ENCODE measurements at places on chromosomes 7 and 10.

GRCh38 chr10:88254091-88254490, 329.0 kb downstream of the RNLS start:
- no peak for DNase-seq

DNA sequence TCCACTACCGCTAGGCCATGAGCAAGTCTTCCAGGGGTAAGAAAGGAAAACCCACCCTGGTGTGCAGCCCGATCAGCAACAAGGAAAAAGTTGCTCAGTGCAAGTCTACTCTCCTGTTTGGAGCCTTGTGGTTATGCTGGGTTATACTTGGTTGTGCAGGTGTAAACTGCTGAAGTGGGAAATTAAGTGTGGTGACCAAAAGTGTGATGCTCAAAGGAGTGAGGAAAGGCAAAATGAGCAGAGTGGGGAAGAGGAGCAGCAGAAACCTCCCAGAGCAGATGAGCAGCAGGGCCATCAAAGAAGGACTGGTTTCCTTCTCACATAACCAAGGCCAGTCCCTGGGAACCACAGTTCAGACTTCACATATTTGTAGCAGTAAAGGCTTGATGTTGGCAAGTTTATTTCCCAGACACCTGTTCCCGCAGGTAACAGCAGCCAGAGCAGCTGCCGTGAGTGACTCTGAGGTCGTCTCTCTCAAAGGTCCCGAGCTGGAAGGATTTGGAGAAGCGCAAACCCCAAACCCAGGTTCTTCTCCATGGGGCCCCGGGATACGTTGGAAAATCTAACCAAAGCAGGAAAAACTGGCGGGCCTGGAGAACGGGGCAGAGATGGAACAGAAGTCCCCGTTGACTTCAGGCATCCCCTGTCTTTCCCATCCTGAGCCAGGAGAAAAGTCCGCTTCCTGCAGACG, 607 bp upstream of the SMO start:
- no peak for DNase-seq

DNA sequence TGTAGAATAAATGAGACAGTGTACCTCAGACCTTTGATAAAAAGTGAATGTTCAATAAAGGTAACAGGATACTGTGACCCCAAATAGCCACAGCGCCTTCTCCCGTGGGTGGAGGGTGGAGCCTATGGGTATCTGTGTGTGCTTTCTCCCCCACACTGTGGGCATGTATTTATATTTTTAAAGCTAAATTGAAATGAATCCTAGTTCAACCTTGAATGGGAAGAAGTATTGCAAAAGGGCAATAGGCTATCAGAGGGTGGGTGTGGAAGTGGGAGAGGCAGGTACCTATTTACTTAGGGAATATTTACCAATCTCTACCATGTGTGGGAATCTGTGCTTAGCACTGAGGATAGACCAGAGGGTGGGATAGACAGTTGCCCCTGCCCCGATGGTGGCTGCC, 68.9 kb downstream of the PFKFB3 start:
- DNase-seq, result no peak

DNA sequence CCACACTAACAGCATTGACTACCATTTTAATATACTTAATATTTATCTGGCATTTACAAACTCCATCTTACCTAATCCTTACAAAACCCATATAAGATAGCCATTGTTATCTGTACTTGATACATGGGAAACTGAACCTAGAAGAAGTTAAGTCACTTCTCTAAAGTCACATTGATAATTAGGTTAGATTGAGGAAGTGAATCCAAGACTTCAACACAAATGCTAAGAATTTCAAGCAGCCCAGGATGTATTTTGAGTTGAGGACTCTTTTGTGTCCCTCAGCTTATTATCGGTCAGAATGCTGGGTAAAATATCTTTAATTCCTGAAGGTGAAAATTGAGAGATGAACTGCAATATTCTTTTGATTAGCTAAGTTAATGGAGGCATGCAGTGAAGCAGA, 465.5 kb downstream of the PHTF2 start:
- no peak for DNase-seq

DNA sequence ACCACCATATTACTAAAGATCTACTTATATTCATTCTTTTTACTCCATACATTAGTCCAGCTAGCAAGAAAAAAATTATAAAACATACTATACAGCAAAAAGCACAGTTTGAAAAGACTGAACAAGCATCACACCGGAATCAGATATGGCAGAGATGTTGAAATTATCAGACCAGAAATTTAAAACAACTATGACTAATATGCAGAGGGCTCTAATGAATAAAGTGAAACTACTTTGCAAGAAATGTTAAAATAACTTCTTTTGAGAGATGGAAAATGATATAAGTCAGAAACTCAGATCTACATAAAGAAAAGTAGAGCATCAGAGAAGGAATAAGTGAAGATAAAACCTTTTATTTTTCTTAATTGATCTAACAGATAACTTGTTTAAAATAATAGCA, 50.9 kb downstream of the SGCE start:
- no peak for DNase-seq

Data from hematopoietic multipotent progenitor cell treated with erythropoietin and hydrocortisone succinate and interleukin-3 and kit ligand, for 6 days (in vitro differentiated cells).